Renal cortical epithelial cell (primary cell): ENCODE measurements at places on chromosomes 11 and 22. TPM values are rescaled to one million over a fixed set of nuclear protein-coding genes. Genes with fewer than 3 reads are reported as not detected.

GRCh38 chr11:109338131-109338530 lies 83.9 kb upstream of the C11orf87 start:
- peak; percentile 12 for DNase-seq

OR8G1 gene
- not detected in 2 replicates for total RNA-seq

DBX1 gene
- not detected in 2 replicates for total RNA-seq

GRCh38 chr11:2447253-2447950 lies 2.6 kb downstream of the KCNQ1 start:
- no peak for DNase-seq

RASGRP2 gene
- 0.05 TPM in 1 of 2 replicates, not detected in the other for total RNA-seq

CRYBA4 gene
- not detected in 2 replicates for total RNA-seq

- DNase-seq = no peak
Measured at GRCh38 chr22:37634417-37634924, 5.0 kb upstream of the SH3BP1 start.

LGALS12 gene
- total RNA-seq = not detected in 2 replicates

SOX10 gene
- total RNA-seq = not detected in 2 replicates

LDLRAD3 gene
- total RNA-seq = 3.3 and 3.9 TPM in 2 replicates

IGF2 gene
- 0.75 TPM in 1 of 2 replicates, not detected in the other for total RNA-seq

- peak; percentile 73 for DNase-seq
Measured at GRCh38 chr11:86931548-86932258, 23.5 kb downstream of the FZD4 start.

CSRP3 gene
- total RNA-seq = not detected in 2 replicates

GRCh38 chr11:130427581-130428315 lies 661 bp downstream of the ADAMTS8 start:
- no peak for DNase-seq

DNA sequence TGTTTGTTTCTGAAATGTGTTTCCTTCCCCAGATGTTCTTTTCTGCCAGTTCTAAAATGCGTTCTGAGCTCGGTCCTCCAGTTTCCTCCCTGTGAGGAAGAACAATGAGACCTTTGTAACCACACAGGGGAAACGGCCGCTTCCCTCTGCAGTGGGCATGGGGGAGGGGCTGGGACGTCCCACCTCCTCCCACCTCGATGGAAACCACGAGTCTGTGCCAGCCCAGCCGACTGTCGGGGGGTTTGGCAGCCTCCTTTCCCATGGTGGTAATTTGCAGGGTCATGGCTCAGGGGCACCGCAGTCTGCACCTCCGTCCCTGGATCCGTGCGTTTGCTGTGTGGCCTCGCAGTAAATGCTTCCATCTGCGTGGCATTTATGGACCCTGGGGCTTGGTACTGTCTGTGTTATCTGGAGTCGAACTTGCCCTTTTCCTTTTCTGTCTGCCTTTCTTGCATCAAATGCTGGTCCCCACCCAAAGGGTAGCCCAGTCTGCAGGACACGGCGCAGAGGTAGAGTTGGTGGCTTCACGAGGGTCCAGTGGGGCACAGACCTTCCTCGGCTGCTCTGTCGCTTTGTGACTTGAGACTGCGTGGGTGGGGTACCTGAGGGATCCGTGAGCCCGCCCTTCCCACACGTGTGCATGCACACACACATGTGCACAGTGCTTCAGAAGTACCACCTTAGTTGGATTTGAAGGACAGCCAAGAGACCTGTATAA lies 16.1 kb downstream of the LRP5 start:
- DNase-seq = no peak

- peak; percentile 78 for DNase-seq
Measured at GRCh38 chr11:126352934-126353801, 2.3 kb upstream of the ST3GAL4 start.

DNA sequence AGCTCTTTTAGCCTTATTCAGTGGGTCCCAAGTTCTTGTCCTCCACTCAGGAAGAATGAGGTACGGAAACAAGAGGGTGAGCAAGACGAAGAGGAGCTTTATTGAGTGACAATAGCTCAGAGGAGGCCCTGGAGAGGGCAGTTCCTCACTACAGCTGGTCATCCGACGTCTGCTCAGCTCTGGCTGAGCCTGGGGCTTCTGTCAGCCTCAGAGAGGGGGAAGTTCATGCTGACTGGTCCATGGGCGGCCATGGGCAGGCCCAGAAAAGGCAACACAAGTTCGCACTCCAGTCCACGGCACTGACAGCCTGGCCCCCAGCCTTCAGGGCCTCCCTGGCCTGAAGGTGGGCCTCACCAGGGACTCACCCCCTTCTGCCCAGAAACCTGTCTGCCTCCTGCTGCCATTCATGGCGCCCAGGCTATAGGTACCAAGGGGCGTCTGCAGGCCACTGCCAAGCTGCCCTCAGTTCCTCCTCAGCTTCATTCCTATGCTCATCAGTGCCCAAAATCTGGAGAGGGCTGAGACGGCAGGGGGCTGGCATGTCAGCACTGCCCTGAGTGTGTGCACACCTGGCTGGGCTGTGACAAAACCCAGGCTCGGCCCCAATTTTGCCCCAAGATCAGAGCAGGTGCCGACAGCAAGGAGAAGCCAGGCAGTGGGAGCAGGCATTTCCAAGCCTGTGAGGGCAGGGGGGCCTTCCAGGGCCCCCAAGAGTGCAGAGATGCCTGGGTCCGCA lies 21.7 kb upstream of the KIAA0930 start:
- DNase-seq = no peak

DNA sequence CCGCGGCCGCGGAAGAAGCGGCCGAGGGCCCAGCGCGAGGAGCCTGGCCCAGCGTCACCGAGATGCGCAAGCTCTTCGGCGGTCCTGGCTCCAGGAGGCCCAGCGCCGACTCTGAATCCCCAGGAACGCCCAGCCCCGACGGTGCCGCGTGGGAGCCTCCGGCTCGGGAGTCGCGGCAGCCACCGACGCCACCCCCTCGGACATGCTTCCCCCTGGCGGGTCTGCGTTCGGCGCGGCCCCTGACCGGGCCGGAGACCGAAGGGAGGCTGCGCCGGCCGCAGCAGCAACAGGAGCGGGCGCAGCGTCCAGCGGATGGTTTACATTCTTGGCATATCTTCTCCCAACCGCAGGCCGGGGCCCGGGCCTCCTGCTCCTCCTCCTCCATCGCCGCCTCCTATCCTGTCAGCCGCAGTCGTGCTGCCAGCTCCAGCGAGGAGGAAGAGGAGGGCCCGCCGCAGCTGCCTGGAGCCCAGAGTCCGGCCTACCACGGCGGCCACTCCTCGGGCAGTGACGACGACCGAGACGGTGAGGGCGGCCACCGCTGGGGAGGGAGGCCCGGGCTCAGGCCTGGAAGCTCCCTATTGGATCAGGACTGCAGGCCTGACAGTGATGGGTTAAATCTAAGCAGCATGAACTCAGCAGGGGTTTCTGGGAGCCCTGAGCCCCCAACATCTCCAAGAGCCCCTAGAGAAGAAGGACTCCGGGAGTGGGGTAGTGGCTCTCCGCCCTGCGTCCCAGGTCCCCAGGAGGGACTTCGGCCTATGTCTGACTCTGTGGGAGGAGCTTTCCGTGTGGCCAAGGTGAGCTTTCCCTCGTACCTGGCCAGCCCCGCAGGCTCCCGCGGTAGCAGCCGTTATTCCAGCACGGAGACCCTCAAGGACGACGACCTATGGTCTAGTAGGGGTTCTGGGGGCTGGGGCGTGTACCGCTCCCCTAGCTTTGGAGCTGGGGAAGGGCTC lies 1.2 kb downstream of the ARHGEF17 start:
- peak; percentile 87 for DNase-seq

OR51B2 gene
- total RNA-seq = not detected in 2 replicates

- no peak for DNase-seq
Measured at GRCh38 chr11:70490208-70490607, 91.9 kb downstream of the CTTN start.

GRCh38 chr22:44540756-44541670 lies 43.0 kb upstream of the RTL6 start:
- no peak for DNase-seq

GRCh38 chr22:32052936-32053791 lies 10.1 kb downstream of the SLC5A1 start:
- DNase-seq = no peak

GRCh38 chr11:115618428-115618827 lies 114.2 kb upstream of the CADM1 start:
- peak; percentile 37 for DNase-seq

CADM1 gene
- 12.7 and 65.4 TPM in 2 replicates for total RNA-seq

DNA sequence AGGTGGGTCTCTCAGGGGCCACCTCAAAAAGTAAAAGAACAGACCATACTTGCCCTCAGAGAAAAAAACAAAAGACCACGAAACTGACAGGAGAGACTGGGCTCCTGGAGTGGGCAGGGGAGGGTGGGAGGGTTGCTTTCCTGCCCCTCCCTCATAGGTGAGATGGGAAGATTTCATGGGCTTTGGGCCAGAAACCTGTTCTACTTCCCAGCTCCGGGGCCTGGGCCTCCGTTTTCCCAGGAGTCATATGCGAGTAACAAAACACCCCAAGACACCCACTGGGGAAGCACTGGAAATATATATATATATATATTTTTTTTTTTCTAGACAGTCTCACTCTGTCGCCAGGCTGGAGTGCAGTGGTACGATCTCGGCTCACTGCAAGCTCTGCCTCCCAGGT lies 31.6 kb downstream of the TTLL1 start:
- no peak for DNase-seq

- no peak for DNase-seq
Measured at GRCh38 chr22:37625737-37626136, 13.7 kb upstream of the SH3BP1 start.

DNA sequence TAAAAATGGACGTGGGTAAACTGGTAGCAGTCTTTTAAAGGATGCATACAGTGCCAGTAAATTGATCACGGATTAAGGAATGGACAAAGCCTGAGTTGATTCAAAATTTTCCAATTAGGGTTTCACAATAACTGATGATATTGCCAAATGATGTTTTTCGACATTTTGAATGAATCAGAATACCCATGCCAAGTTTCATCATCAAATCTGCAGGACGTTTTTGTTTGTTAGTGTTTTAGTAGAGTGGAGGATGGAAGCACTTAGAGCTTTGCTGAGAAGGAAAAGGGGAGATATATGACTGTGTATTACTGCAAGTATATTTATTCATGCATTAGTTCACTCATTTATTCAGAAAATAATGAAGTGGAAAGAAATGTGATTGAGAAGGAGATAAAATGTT lies 78.3 kb downstream of the SLC17A6 start:
- no peak for DNase-seq

DNA sequence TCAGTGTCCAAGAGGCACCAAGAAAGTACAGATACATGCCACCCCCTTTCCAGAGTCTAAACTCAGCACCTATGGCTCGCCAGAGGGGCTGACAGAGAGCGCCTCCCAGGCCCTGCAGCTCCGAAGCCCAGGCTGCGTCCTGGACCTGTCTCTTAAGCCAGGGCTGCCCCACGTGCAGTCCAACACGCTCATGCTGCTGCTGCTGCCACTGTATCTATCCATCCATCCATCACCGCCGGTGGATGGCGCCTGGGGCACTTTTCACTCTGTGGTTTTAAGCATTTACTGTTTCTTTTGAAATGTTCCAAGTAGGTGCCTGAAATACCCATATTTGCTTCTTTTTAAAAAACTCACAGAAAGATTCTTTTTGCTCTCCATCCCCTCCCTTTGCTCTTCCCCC lies 41.8 kb downstream of the MACROD1 start:
- no peak for DNase-seq

DNA sequence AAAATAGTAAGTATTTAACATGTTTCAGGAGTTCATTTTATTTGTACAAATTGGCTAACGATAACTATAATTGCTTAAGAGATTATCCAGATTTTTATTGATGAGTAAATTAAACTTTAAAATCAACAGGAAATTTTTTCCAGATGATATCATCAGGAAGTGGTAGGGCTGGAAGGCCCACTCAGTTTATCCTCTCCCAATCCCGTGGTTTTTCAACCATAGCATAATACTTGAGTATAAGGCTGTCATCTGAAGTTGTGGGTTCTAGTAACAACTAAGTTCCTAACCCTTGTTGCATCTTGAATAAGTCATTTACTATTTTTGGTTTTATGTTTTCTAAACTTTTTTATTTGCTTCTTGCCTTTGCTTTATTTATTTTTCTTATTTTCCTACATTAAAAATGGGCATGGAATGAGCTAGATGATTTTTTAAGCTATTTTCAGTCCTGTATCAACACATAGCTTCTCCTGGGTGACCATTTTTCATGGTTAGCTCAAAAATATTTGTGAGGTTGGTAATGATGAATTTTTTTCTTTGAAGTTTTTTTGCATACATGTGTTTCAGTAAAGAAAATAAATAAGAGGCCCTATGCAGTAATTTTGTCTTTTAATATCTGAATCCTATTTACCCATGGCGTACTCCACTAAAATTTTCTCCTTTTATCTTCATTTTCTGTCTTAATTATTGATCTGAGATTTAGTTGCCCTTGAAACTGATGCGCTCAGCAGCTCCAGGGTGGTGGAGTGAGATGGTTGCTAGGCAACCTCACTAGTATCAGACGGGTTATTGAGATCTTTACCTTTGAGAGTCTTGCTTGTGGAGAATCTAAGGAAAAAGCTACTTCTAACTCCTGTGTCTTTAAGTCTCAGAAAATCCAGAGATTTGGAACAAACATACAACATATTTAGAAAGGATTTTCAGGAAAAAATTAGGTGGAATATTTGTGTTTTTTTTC lies 452.0 kb upstream of the CCDC179 start:
- peak; percentile 31 for DNase-seq

- no peak for DNase-seq
Measured at GRCh38 chr11:13596611-13597326, 71.7 kb upstream of the FAR1 start.

DNA sequence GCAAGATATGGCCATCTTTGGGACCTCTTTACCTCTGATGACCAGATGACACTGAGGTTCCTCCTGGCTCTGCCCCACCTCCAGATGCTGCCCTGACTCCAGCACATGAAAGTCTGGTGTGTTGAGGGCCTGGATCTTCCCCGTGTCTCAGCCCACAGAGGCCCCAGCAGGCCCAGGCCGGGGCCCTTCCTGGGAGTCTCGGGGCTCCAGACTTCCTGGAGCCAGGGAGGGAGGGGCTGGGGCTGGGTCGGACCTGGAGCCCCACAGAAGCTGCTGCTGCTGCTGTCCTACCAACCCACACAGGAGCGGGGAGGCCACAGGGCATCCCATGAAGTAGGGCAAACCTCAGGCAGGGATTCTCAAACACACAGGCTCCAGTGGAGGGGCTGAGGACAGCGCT lies 32.2 kb upstream of the WNT11 start:
- DNase-seq = no peak

- DNase-seq = no peak
Measured at GRCh38 chr11:34262531-34263081, 95.2 kb downstream of the ABTB2 start.

DNA sequence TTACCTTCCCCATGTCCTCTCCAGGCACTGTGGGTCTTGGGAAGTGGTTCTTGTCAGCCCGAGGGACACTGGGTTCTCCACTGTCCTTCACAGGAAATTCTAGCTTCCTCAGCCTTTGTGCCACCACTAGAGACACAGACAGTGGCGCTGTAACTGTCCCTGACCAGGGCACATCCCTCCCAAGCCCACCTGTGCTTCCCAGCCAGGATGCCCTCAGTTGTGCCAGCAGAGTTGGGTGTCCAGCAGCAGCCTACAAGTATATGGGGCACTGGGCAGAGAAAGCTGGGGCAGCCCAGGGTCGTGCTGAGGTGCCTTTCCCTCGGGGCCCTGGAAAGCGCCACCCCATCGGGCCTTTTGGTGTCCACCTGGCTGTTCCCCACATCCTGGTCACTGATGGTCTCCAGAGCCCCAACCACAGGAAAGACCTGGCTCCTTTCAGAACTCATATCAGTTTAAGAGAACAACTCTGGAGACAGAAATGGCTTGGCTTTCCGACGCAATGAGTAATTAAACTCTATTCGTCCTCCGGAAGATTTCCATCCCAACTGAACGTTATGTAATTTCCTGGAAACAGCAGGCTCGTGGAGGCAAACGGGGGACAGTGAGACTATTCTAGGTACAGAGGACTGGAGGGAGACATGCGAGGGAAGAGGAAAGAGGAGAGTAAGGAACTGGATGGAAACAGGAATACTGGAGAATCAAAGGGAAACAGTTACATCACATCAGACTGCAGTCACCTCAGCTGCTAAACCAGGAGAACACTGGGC lies 28.6 kb downstream of the PPP2R1B start:
- DNase-seq = no peak

P2RY6 gene
- total RNA-seq = 3.6 and 10.9 TPM in 2 replicates

DUSP8 gene
- total RNA-seq = 1.9 and 9.0 TPM in 2 replicates
